ENCODE measurements at places on chromosomes 2 and 18.

- peak; percentile 45 for DNase-seq
Observed at GRCh38 chr2:193382583-193382982, 1187.8 kb upstream of the TMEFF2 start.

DNA sequence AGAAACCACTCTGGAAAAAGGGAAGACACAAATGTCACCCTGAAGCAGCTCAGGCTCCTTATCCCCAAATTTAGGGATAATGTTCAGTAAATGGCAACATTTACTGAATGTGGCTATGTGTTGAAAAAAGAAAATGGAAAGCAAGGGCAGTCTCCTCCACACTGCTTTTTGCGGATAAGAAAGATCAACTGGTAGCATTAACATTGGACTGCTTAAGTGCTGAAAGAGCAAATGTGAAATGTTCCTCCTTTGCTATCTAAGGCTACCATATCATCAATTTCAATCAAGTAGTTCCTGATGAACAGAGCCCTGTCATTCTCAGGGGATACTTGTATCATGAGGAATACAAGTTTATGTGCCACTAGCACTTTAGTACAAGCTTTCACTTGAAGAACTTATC is 12.5 kb downstream of the FBXO11 start:
- no peak for DNase-seq

DNA sequence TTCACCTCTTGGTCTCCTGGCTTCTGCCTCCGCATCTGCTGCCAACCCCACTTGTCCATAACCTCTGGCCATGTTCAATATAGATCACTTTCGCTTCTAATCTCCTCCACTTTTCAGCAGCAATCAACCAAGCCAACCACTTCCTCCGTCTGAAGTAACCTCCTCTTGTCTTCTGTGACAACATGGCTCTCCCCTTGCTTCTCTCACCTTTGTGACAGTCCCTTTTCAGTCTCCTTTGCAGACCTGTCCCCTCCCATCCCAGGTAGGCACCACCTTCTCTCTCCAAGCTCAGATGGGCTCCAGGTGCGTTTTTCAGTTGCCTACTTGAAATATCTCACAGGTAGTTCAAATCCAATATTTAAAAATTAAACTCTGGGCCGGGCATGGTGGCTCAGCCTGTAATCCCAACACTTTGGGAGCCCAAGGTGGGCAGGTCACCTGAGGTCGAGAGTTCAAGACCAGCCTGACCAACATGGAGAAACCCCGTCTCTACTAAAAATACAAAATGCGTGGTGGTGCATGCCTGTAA is 4.7 kb upstream of the PSD4 start:
- DNase-seq: no peak

DNA sequence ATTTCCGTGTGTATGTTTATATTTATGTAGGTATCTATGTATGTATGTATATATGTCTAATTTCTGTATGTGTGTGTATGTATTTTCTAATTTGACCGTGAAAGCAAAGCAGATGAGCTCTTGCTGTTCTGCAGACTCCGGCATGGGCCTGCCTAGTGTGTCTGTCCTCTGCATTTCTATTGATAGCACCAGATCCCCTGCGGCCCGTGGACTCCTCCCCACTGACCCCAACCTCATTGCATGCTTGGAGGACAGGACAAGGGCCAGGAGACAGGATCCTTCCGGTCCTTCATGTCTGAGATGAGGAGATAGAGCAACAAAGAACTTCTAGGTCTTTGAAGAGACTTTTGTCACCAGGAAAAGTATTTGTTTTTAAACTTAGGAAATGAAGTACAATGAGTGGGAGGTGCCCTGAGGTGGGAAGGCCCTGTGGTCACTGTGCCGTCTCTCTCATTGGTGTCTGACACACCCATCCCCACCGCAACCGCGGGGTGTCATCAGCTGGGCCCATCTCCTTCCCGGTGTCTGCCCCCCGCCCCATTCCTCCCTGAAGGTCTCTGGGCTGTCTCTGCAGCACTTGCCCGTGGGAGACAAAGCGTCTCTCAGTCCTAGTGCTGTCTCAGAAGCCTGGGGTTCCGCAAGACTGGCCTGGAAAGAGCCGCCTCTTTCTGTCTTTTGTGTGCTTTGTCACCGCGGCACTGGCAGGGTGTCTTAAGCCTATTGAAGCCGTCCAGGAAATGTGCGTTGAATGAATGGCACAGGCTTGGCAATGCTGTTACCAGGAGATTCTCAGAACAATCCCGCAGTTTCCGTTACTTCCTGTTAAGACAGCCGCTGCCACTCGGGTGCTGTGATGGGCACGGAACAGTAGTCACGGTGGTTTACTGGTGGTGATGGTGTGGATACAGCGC is 216.4 kb downstream of the AGAP1 start:
- DNase-seq: no peak

DNA sequence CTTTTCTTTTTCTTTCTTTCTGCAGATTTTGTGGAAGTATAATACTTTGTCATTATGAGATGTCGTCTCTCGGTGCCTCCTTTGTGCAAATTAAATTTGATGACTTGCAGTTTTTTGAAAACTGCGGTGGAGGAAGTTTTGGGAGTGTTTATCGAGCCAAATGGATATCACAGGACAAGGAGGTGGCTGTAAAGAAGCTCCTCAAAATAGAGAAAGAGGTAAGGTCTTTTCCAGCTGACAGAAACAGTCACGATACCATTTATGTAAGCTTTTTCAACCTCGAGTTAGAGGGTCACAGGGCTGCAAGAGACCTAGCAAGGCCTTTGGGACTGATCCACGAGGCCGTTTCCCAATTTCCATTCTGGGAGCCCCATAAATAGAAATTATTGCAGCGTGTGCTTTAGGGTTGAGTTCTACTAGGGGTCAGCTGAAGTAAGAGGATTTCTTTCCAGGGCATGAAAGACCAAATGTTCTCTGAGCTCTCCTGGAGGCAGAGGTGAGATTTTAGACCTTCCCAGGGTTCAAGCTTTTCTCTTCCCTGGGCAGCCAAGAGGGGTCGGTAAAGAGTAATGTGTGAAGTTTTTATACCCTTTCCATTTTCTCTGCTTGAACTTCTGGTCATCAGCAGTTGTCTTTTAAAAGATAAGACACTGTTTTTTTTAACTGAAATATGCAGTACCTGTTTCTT is 15.5 kb downstream of the MAP3K20 start:
- peak; percentile 50 for DNase-seq

GRCh38 chr2:32825291-32825712 is 121.5 kb upstream of the LTBP1 start:
- DNase-seq: no peak

GRCh38 chr2:133589456-133589855 is 21.2 kb upstream of the NCKAP5 start:
- DNase-seq: no peak

DNA sequence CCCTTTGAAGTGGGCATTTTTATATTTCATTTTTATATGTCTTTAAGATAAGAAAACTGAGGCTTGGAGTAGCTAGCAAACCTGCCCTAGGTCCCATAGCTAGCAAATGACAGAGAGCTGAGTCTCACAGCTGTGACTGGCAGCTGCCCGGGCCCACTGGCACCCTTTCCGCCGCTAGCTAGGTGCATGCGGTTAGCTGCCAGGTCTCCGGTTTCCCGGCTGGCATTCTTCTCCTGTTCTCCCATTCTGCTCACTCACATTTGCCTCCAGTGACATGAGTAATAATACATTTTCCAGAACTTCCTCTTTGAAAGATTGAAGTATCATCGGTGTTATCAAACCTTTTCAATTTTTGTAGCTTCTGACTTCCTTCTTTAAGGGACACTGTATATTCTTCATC is 38.7 kb downstream of the MTCL1 start:
- no peak for DNase-seq

- DNase-seq: no peak
Observed at GRCh38 chr18:44602845-44603244, 77.8 kb upstream of the SETBP1 start.

DNA sequence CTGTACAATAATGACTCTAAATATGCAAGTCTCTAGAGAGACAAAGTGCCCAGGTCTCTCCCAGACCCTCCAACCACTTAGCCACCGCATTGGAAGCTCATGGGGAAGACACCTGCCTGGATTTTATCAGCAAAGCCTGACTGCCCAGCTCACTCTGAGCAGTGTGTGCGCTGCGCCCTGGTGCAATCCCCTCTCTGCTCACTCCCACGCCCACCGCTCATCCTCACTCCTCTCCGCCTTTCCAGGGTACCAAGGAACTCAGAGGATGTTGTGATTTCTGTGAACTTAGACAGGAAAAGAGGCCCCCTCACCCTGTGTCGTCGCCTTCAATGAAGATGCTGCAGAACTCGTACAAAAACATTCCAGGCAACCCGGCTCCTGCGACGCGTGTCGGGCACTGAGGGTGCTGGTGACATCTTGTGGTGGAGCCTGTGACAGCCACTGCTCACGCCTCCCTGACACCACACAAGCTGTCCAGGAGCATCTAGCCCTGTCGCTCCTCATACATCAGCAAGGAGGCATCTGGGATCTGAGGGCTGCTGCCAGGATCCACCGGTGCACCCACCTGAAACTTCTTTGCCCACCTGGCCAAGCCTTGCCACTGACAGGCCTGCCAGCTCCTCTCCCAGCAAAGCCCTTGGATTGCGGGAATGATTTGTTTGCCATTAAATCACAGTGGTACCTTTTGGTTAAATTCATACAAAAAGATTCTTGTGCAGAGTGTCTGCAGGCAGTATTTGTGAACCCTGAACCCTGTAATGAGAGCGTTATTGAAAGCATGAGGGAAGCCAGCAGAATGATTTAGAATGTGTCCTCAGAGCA is 220.4 kb downstream of the ZNF516 start:
- peak; percentile 73 for DNase-seq

- DNase-seq: no peak
Observed at GRCh38 chr2:136086253-136087016, 31.5 kb downstream of the CXCR4 start.

DNA sequence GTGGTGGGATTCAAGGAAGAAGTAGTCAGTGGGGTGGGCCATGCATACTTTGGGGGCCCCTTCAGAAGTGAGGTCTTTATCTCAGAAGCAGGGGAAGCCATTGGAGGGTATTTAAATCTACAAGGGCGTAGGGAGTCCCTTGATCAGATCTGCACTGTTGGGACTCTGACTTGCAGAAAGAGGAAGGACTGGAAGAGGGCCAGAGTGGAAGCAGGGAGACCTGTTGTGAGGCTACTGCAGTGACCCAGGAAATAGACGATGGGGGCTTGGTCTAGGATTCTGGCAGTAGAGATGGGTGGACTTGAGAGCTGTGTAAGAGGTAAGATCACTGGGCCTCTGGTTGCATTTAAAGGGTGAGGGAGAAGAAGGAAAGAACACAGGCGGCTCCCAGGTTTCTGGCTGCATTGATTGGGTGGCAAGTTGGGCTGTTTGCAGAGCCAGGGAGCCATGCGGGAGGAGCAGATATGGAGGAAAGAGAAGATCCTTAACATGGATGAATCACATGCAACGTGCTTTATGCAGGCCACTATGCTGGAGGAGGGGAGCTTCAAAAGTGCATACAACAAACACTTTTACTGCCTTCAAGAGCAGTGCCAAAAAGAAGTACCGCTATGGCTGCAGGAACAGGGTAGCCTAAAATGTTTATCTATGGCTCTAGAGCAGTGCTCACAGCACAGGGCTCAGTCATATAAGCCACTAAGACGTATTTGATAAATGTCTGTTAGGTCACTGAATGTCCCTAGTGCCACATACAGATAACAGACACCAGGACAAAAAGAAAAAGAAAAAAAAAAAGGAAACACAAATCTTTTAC is 2.3 kb downstream of the SFXN5 start:
- DNase-seq: no peak

- DNase-seq: no peak
Observed at GRCh38 chr18:49487711-49488310, 777 bp upstream of the C18orf32 start.

- DNase-seq: no peak
Observed at GRCh38 chr2:29991086-29991485, 69.7 kb upstream of the ALK start.

DNA sequence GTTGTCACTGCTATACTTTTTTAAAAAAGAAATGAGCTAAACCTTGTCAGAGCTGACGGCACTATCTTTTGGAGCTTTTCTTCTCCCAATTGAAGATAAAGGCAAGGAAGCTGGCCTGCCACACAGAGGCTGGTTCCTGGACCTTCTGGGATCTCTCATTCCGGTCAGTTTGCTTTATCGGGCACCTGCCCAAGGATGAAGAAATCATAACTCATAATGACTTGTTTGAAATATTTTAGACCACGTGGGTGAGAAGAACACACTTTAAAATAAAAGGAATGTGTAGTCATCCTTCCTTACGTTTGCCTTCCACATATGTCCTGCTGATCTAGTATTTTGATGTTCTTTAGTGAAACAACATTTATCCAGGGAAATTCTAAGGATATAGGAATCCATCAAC is 535.7 kb downstream of the DCC start:
- DNase-seq: no peak

- DNase-seq: no peak
Observed at GRCh38 chr2:85646166-85646565, 21.8 kb downstream of the SFTPB start.

GRCh38 chr18:5030636-5031035 is 166.4 kb downstream of the AKAIN1 start:
- no peak for DNase-seq

DNA sequence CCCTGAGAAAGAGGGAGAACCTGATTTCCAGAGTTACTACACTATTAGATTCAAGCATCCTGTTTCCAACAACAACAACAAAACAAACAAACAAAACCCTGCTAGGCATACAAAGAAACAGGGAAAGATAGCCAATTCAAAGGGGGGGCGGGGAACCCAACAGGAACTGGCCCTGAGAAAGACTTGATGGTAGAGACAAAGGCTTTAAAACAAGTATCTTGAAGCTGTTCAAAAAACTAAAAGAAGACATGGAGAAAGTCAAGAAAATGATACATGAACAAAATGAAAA is 147.1 kb downstream of the THADA start:
- peak; percentile 89 for DNase-seq

- DNase-seq: no peak
Observed at GRCh38 chr2:15638720-15639119, 47.1 kb downstream of the DDX1 start.

DNA sequence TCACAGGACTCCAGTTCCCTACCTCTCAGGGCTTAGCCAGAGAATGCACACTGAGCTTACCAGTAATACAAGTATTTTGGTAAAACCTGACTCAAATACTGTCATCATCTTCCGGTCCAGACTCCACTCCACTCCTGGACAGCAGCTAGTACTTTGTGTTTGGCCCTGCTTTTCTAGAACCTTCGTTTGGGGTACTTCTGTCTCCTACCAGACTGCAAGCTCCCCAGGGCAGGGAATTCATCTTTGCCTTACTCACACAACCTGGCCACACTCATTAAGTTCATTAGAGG is 108.9 kb upstream of the CDC42EP3 start:
- no peak for DNase-seq

- DNase-seq: no peak
Observed at GRCh38 chr2:42856891-42857632, 64.7 kb upstream of the HAAO start.

DNA sequence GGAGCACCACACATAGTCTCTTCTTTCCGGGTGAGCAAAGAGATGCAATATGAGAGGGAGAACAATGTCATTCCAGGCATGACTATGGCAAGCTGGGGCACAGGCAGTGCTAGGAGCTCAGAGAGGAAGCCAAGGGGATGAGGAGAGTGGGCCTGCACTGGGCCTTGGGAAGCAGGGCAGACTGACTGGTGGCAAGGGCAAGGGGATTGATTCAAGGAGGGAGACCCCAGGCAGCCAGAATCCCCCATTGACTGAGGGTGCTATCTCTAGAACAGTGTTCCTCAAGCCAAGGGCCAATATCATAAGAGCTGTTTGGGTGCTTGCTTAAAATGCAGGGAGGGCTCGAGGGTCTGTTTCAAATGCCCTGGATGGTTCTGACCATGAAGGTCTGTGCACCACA is 36.1 kb downstream of the MARCO start:
- DNase-seq: no peak

All from GM23338 (cell line).